GM23338 (cell line): ENCODE measurements at places on chromosomes 1 and 21. TPM values are rescaled to one million over a fixed set of nuclear protein-coding genes. Genes with fewer than 3 reads are reported as not detected.

GRCh38 chr21:43609501-43610340 lies 49.6 kb downstream of the HSF2BP start:
- no peaks in the 10 kb centered on the region for H3K4me1 ChIP-seq
- H3K4me3 ChIP-seq: no peak overlapping the region
- H3K27ac ChIP-seq: no peak overlapping the region
- H3K36me3 ChIP-seq: no peaks in the 10 kb centered on the region
- H3K27me3 ChIP-seq: no peaks in the 10 kb centered on the region
- DNase-seq: no peak

- H3K27ac ChIP-seq: no peak overlapping the region
- H3K4me3 ChIP-seq: no peak overlapping the region
- peak; percentile 71 for DNase-seq
- H3K4me1 ChIP-seq: peaks cover 22% of the 10 kb centered on the region
- H3K36me3 ChIP-seq: no peaks in the 10 kb centered on the region
Observed at GRCh38 chr1:6358757-6359201, 34.8 kb downstream of the ACOT7 start.

DNA sequence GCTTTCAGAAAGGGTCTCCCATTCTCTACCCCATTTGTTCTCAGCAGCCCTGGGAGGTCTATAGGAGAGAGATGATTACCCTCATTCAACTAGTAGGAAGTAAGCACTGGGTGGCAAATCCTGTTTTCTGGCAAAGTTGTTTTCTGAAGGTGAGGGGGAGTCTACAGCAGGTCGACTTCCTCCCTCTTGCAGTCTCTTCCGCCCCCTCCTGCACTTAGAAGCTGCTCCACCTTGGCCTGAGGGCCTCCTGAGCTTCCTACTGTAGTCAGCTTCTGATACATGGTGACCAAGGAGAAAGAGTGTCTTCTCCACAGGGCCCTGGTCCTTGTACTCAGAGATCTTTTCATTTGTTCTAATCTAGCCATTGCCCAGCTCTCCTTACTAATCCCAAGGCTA lies 93.1 kb downstream of the RGL1 start:
- H3K36me3 ChIP-seq: no peaks in the 10 kb centered on the region
- H3K27ac ChIP-seq: no peak overlapping the region
- H3K4me3 ChIP-seq: no peak overlapping the region
- H3K4me1 ChIP-seq: no peaks in the 10 kb centered on the region

BCL2L15 gene
- 0.78 TPM in 1 of 2 replicates, not detected in the other for total RNA-seq

LCE3D gene
- not detected in 2 replicates for total RNA-seq

TNFSF4 gene
- 1.2 and 1.5 TPM in 2 replicates for total RNA-seq
